Activated CD4-positive, alpha-beta T cell treated with anti-CD3 and anti-CD28 coated beads for 36 hours (primary cell): ENCODE measurements at places on chromosomes 3 and 15. TPM values are rescaled to one million over a fixed set of nuclear protein-coding genes. Genes with fewer than 3 reads are reported as not detected.
A peak's percentile ranks its signal among the peaks of the same experiment; 100 is the strongest.

DNA sequence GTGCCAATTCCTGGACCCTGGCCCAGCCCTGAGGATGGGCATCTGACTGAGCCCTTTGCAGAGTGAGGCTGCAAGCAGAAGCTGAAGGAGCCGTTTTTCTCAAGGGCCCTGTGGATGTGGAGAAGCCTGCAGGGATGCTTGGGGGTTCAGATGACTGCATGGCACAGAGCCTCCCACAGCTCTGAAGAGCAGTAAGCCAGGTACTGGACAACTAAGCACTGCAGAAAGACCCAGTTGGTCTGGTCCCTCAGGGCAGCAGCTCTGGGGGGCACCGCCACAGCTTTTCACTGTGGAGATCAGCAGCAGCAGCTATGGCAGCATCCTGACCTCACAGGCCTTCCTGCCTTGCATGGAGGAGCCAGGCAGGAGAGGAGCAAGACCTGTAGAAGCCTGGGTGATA, 67.6 kb downstream of the CRYGS start:
- peaks cover 9% of the 10 kb centered on the region for H3K4me1 ChIP-seq
- no peaks in the 10 kb centered on the region for H3K27me3 ChIP-seq
- no peak for DNase-seq
- peak overlapping the region; percentile 38 for H3K27ac ChIP-seq

DNA sequence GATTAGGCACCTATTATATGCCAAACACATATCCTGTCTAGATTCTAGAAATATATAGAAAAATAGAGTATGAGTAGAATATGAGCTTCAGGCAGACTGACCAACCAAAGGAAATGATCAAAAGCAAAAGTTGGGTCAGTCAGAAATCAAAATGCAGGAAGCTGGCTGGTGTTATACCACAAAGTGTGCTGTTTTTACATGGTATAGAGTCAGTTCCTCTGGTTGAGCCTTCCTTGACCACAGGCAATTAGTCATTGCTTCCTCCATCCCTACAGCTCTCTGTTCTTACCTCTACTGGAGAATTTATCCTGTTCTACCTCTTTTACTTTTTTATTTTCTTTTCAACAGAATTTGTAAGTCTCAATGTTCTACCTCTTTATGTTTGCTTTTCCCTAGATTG, 149.8 kb downstream of the TMCO5A start:
- H3K4me3 ChIP-seq, result no peak overlapping the region
- no peak for DNase-seq
- H3K27me3 ChIP-seq, result peaks cover 14% of the 10 kb centered on the region
- H3K4me1 ChIP-seq, result peaks cover 11% of the 10 kb centered on the region

- H3K27me3 ChIP-seq, result no peaks in the 10 kb centered on the region
- DNase-seq, result no peak
- H3K27ac ChIP-seq, result peak overlapping the region; percentile 56
- H3K36me3 ChIP-seq, result peaks cover 77% of the 10 kb centered on the region
These were observed 66.1 kb downstream of the NUP210 start for GRCh38 chr3:13353936-13354542.

- no peaks in the 10 kb centered on the region for H3K36me3 ChIP-seq
- H3K27ac ChIP-seq, result no peak overlapping the region
- DNase-seq, result no peak
These were observed 58.7 kb downstream of the GATM start for GRCh38 chr15:45319472-45320214.

DNA sequence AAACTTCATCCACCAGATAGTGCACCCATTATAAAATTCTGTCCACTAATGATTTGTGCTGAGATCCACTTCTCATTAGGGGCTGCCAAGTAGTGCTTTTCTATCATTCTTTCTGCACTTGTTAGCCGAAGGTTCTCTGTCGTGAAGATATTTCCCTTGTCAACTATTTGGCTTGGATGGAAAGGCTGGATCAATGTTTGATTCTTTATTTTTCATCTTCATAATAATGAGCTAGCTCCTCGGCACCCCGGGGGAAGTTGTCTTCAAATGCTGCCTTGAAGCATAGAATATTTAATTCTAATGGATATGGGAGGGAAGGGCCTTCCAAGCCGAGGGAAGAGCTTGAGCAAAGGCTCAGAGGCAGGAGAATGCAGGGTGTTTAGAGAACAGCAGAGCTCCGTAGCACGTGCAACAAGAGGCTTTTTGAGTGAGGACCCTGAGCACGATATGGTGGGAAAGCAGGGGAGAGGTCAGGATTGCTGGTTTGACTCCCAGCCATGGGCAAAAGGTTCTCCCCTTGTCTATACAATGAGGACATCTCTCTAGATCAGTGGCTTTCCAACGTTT, 16.3 kb upstream of the MUC20 start:
- no peaks in the 10 kb centered on the region for H3K27me3 ChIP-seq
- no peaks in the 10 kb centered on the region for H3K4me1 ChIP-seq
- peaks cover 5% of the 10 kb centered on the region for H3K36me3 ChIP-seq
- no peak overlapping the region for H3K27ac ChIP-seq
- H3K4me3 ChIP-seq, result no peak overlapping the region
- no peak for DNase-seq

- H3K4me1 ChIP-seq, result no peaks in the 10 kb centered on the region
- no peak overlapping the region for H3K27ac ChIP-seq
- no peaks in the 10 kb centered on the region for H3K27me3 ChIP-seq
- peaks cover 5% of the 10 kb centered on the region for H3K36me3 ChIP-seq
- H3K4me3 ChIP-seq, result no peak overlapping the region
- DNase-seq, result no peak
These were observed 75.0 kb downstream of the TTBK2 start for GRCh38 chr15:42845581-42845980.

DNA sequence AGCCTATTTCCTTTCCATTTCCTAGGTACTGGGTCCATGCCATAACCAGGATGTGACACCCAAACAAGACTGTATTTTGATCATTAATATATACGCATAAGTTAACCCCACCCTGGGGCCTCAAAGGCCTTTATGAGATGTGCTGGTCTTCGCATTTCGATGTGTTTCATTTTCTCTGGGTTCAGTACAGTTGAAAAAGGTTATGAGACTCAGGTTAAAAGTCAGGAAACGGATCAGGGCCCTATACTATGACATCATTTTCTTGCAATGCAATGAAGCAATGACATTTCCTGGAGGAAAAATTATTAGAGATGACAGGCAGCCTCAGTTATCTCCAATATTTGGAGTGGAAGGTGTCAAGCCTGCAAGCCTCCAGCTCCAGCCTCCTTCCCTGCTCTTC, 31.7 kb downstream of the TMEM212 start:
- H3K27me3 ChIP-seq, result peaks cover 7% of the 10 kb centered on the region
- H3K4me3 ChIP-seq, result no peak overlapping the region
- DNase-seq, result no peak
- H3K27ac ChIP-seq, result no peak overlapping the region

- no peaks in the 10 kb centered on the region for H3K36me3 ChIP-seq
- H3K27ac ChIP-seq, result no peak overlapping the region
- no peak for DNase-seq
These were observed 54.6 kb downstream of the UMPS start for GRCh38 chr3:124784686-124785382.

DNA sequence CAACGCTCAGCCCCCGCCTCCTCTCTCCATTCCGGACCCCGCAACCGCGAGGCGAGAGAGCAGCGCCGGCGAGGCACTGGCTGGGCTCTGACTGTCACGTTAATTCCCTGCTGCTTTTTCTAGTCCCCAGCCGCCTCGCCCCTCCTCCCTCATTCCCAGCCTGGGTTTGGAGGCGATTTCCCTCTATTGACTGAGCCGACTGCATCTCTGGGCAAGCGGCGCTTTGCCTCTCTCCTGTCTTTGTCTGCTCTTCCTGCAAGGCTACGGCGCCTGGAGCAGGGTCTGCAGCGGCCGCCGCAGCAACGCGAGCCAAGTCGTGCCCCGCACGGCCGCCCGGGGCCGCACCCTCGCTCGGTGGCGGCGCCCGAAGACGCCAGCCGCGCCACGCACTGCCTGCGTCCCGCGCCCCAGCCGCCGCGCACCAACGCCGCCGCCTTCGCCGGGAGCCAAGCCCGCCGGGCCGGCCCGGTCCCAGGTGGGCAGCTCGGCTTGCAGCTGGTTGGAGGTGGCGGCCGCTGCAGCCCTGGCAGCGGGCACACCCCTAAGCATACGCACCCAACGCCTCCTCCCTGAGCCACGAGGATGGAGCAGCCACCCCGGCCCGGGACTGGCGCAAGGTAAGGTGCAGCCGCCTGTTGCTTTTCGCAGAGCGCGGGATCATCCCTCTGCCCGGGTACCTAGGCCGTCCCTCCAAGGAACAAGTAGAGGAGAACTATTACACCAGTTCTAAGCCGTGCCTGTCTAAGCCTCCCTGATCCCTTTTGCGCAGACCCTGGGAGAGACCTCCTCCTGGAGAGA, at the start of gene LRRC3B:
LRRC3B (plus strand) TSS at position 152 of the 798 bp plus-strand sequence. CDS start 86,901 bp downstream, outside the sequence.
- DNase-seq, result no peak
- no peaks in the 10 kb centered on the region for H3K4me1 ChIP-seq
- H3K27me3 ChIP-seq, result peaks cover 39% of the 10 kb centered on the region

DNA sequence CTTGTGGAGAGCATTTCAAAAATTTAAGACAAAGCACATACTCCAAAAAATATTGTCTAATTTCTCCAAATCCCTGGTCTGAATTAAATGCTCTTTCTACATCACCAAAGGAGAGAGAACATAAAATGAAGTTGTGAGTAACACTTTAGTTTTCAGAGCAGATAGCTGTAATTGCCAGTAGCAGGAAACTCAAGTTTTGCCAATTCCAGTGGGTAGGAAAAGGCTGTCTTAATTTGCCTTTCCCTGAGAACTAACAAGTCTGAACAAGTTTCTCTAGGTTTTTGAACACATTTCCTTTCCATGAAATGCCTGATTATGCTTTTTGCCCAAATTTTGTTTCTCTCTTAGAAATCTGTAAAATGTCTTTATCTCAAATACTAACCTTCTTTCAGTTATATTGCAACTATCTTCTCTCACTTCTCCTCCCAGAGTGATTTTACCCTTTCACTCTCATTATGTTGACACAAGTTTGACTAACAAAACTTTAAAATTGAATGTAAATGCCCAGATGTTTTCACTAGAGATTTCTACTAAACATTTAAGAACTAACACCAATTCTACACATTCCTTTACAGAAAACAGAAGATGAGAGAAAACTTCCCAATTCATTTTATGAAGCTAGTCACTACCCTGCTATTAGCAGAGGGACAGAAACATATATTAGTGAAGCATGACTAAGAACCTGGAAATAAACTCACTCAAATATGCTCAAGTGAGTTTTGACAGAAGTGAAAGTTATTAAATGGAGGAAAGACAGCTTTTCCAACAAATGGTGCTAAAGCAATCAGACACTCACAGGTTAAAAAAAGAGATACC, 38.4 kb downstream of the RFX7 start:
- no peaks in the 10 kb centered on the region for H3K27me3 ChIP-seq
- H3K4me1 ChIP-seq, result peaks cover 70% of the 10 kb centered on the region
- peak overlapping the region; percentile 58 for H3K27ac ChIP-seq
- H3K4me3 ChIP-seq, result no peak overlapping the region
- H3K36me3 ChIP-seq, result peaks cover 13% of the 10 kb centered on the region

DNA sequence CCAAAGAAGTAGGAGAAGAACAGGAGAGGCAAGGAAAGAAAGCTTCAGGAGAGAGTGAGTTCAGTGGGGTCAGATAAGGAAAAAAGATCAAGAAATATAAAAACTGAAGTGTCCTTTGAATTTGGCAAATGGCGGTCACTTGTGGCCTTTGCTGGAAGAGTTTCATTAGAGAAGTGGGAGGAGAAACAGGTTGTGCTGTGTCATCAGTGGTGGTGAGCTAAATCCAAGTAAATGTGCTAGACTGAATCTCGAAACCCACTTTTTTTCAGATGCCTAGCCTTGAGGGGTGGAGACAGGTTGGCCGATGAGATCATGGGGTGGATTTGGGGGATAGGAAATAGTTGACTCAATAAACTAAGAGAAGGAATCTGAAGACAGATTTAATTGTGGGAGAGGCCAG, 43.7 kb downstream of the CHRD start:
- H3K27me3 ChIP-seq, result no peaks in the 10 kb centered on the region
- no peaks in the 10 kb centered on the region for H3K4me1 ChIP-seq
- H3K27ac ChIP-seq, result no peak overlapping the region
- H3K4me3 ChIP-seq, result no peak overlapping the region
- DNase-seq, result no peak

DNA sequence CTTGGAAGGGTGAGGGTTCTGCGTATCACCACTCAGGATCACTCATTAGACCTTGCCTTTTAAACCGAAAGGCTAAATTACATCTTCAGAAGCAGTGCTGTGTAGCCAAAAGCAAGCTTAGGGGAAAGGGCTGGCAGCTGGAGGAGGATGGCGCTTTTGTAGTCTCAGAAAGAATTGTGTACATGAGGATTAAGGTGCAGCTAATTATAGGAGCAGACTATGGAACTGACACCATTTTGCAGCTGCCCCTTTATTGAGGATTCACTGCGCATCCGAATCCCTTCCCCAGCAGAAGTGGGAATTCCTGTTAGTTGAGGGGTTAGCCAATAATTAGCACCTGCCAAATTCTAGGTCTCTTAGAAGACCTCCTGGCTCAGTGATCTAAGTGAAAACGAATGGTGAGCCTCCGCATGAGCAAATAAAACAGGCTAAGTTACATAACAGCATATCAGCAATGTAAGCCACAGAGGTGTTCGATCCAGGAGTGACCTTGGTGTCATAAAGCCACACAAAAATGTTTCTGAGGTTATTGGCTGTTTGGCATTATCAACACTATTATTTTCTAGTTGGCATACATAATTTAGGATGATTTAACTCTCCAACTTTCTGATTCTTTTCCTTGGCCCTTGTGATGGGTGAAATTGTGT, 42.6 kb upstream of the SEMA6D start:
- peaks cover 3% of the 10 kb centered on the region for H3K27me3 ChIP-seq
- H3K4me1 ChIP-seq, result no peaks in the 10 kb centered on the region
- DNase-seq, result no peak
- H3K4me3 ChIP-seq, result no peak overlapping the region
- H3K27ac ChIP-seq, result no peak overlapping the region

GRCh38 chr3:59084583-59084982, 34.8 kb upstream of the CFAP20DC start:
- H3K4me1 ChIP-seq, result no peaks in the 10 kb centered on the region
- no peak overlapping the region for H3K27ac ChIP-seq
- no peaks in the 10 kb centered on the region for H3K36me3 ChIP-seq

Gene GRK7
- total RNA-seq, result not detected

Gene CAMKV
- 1.3 TPM for total RNA-seq

Gene HYAL1
- total RNA-seq, result not detected

Gene GABRA5
- total RNA-seq, result not detected

Gene PTPN9
- total RNA-seq, result 16.5 TPM

Gene TTC14
- 38.0 TPM for total RNA-seq

Gene CPB1
- total RNA-seq, result not detected

Gene NMNAT3
- total RNA-seq, result 5.9 TPM

Gene ACAN
- not detected for total RNA-seq

Gene HRG
- not detected for total RNA-seq
